Activated CD8-positive, alpha-beta T cell treated with anti-CD3 and anti-CD28 coated beads for 36 hours (primary cell): ENCODE measurements at places on chromosomes 4 and X. TPM values are rescaled to one million over a fixed set of nuclear protein-coding genes. Genes with fewer than 3 reads are reported as not detected.

DNA sequence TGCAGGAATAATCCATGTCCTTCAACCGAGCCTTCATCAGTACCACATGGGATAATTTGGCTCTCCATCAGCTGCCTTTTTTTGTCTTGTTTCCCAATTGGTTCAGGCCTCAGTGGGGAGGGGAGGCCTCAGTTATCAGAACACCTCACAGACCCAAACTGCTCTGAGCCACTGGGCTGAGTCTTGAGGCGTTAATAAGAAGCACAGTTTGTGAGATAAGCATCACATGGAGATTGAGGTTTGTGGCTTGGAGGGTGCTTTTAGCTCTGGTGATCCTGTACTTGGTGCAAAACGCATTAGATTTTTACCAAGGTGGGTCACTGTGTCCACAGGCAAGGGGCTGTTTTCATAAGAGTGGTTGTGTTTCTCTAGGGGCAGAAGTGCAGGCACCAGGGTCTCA lies 82.8 kb upstream of the HPF1 start:
- DNase-seq: no peak
- H3K27me3 ChIP-seq: no peaks in the 10 kb centered on the region
- H3K27ac ChIP-seq: no peak overlapping the region
- no peaks in the 10 kb centered on the region for H3K36me3 ChIP-seq
- no peaks in the 10 kb centered on the region for H3K4me1 ChIP-seq
- no peak overlapping the region for H3K4me3 ChIP-seq

GRCh38 chr4:84954982-84955567 lies 11.4 kb downstream of the WDFY3 start:
- H3K4me3 ChIP-seq: no peak overlapping the region
- H3K27me3 ChIP-seq: no peaks in the 10 kb centered on the region
- H3K4me1 ChIP-seq: no peaks in the 10 kb centered on the region
- no peaks in the 10 kb centered on the region for H3K36me3 ChIP-seq
- H3K27ac ChIP-seq: no peak overlapping the region

- H3K36me3 ChIP-seq: peaks cover 5% of the 10 kb centered on the region
- H3K27ac ChIP-seq: no peak overlapping the region
- H3K4me1 ChIP-seq: no peaks in the 10 kb centered on the region
- no peak for DNase-seq
These were observed 279.9 kb downstream of the PPP3CA start for GRCh38 chr4:101067383-101067782.

GRCh38 chr4:26162101-26162500 lies 158.7 kb upstream of the RBPJ start:
- H3K27me3 ChIP-seq: no peaks in the 10 kb centered on the region
- H3K36me3 ChIP-seq: peaks cover 4% of the 10 kb centered on the region
- peaks cover 22% of the 10 kb centered on the region for H3K4me1 ChIP-seq
- H3K4me3 ChIP-seq: no peak overlapping the region
- no peak for DNase-seq
- H3K27ac ChIP-seq: no peak overlapping the region

- H3K36me3 ChIP-seq: peaks cover 12% of the 10 kb centered on the region
- H3K4me3 ChIP-seq: no peak overlapping the region
- H3K27ac ChIP-seq: no peak overlapping the region
- DNase-seq: no peak
- H3K4me1 ChIP-seq: peaks cover 28% of the 10 kb centered on the region
These were observed 220.0 kb downstream of the PPP3CA start for GRCh38 chr4:101127176-101127790.

GRCh38 chr4:69030326-69030725 lies 65.9 kb upstream of the UGT2B7 start:
- no peak for DNase-seq
- H3K4me1 ChIP-seq: no peaks in the 10 kb centered on the region
- H3K27ac ChIP-seq: no peak overlapping the region
- H3K4me3 ChIP-seq: no peak overlapping the region

- no peak overlapping the region for H3K4me3 ChIP-seq
- DNase-seq: no peak
- no peak overlapping the region for H3K27ac ChIP-seq
- peaks cover 27% of the 10 kb centered on the region for H3K4me1 ChIP-seq
These were observed 3.1 kb downstream of the MANBA start for GRCh38 chr4:102757681-102758080.

DNA sequence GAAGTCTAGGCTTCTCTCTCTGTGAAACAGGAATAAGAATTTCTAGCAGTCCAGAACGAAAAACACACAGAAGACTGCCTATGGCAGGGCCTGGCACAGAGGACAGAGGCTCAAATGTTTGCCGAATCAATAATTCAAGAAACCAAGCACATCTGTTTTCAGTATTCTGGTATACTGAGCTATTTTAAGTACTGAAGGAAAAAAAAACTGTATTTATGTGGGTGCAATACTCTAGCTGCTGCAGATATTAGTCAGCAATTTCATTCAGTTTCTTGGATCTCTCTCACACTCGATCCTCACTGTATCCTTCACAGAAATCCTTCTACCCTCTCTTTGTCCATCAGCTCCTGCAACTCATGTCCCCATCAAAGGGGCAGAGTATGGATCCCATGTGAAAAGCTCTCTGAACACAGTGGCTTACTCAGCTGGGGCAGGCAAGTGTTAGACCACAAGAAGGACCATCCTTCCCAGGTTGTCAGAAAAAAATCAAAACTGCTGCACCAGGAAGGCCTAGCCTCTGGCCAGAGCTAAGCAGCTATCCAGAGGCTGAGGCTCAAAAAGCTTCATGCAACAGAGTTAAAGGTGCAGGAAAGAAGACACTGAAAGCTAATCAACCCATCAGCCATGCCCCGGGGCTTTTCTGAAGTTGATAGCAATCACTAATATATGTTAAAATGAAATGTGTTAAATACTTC lies 9.1 kb upstream of the USO1 start:
- H3K4me1 ChIP-seq: peaks cover 10% of the 10 kb centered on the region
- peaks cover 2% of the 10 kb centered on the region for H3K36me3 ChIP-seq
- H3K27me3 ChIP-seq: no peaks in the 10 kb centered on the region
- H3K4me3 ChIP-seq: no peak overlapping the region

- no peak for DNase-seq
- H3K36me3 ChIP-seq: peaks cover 24% of the 10 kb centered on the region
- no peak overlapping the region for H3K27ac ChIP-seq
These were observed 62.8 kb downstream of the FGF16 start for GRCh38 chrX:77510007-77510406.

DNA sequence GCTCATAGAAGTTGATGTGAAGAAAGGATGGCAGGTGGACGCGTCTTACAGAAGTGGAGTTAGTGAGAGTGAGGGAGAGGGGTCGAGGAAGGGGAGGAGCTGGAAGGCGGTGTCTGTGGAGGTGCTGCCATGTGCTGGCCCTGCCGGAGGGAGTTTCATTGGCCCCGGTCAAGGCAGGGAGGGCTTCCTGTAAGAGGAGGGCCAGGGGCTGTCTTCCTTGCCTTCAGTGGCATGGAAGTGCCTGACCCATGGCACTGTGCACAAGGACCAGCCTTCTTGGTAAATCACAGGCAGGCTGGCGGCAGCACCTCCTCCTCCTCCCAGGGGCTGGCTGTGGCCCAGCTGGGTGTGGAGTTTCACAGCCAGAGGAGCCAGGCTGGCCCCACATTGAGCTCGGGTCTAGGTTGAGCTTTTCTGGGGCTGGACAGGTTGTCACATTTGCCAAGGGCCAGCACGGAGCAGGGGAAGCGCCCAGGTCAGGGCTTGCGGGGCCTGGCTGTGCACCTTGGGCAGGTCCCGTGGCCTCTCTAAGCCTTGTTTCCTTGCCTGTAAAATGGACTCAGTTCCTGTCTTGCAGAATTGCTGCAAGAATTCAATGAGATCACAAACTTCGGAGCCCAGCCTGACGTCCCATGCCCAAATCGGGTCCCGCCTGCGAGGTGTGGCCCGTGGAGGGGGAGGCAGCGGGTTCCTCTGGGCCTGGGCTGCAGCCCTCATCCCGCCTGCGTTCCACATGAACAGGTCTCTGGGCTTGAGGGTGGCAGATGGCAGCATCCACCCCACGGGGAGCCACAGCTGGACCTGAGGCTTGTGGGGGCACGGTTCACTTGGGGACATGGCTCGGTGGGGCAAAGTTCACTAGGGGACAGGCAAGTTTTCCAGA lies 7.0 kb downstream of the HTRA3 start:
- no peak overlapping the region for H3K27ac ChIP-seq
- H3K36me3 ChIP-seq: no peaks in the 10 kb centered on the region
- H3K4me1 ChIP-seq: no peaks in the 10 kb centered on the region
- H3K4me3 ChIP-seq: no peak overlapping the region
- no peak for DNase-seq

GRCh38 chrX:41912923-41913322 lies 10.4 kb downstream of the CASK start:
- DNase-seq: no peak
- no peak overlapping the region for H3K27ac ChIP-seq
- H3K4me1 ChIP-seq: peaks cover 63% of the 10 kb centered on the region

DNA sequence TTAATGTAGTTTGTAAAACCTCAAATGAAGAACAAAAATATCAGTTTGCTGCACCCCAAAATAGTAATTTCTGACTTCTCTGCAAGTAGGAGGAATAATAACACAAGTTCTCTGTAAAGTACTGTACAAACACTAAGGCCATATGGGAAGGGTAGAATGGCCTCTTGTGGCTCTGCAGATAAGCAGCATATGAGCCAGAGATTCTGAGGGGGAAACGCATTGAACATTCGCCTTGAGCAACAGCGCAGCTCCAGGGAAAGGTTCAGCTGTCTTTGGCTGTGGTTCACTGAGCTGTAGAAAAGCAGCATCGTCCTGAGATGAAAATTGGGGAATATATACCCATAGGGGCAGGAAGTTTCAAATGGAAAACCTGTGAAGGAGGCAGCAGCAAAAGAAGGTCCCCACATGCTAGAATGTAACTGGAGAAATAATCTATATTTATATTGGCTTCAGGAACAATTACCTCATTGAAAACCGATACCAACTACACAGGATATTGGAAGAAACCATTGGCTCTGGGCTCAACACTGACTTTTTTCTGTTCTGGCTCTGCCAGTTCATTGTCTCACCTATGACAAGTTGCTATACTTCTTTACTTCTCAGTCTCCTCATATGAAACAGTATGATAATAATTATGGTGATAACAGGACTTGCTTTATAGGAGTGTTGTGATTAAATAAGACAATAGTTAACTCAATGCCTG lies 357.6 kb upstream of the CPEB2 start:
- peaks cover 2% of the 10 kb centered on the region for H3K27me3 ChIP-seq
- no peaks in the 10 kb centered on the region for H3K36me3 ChIP-seq
- no peak overlapping the region for H3K4me3 ChIP-seq
- no peaks in the 10 kb centered on the region for H3K4me1 ChIP-seq

DNA sequence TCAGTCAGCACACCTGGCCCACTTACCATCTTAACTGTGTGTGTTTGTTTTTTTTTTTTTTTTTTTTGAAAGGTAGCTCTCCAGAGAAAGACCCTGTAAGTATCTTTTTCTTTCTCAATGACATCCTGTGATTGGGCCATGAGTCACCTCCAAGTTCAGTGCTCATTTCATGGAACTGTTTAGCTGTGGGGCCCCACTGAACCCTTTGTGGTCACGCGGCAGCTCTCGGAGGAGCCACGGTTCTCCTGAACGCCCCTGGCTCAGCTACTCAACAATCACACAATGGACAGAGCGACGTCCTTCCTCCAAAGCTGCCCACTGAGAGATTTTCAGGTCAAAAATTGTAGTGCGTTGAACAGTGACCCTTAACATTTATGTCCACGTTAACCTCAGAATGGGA lies 14.2 kb upstream of the IL3RA start:
- H3K27me3 ChIP-seq: peaks cover 15% of the 10 kb centered on the region
- H3K36me3 ChIP-seq: no peaks in the 10 kb centered on the region
- peaks cover 11% of the 10 kb centered on the region for H3K4me1 ChIP-seq
- H3K27ac ChIP-seq: no peak overlapping the region

- H3K4me3 ChIP-seq: peak overlapping the region; percentile 85
- peak overlapping the region; percentile 97 for H3K27ac ChIP-seq
- H3K36me3 ChIP-seq: peaks cover 9% of the 10 kb centered on the region
- H3K27me3 ChIP-seq: no peaks in the 10 kb centered on the region
These were observed 74.8 kb upstream of the BCOR start for GRCh38 chrX:40172401-40173142.

DNA sequence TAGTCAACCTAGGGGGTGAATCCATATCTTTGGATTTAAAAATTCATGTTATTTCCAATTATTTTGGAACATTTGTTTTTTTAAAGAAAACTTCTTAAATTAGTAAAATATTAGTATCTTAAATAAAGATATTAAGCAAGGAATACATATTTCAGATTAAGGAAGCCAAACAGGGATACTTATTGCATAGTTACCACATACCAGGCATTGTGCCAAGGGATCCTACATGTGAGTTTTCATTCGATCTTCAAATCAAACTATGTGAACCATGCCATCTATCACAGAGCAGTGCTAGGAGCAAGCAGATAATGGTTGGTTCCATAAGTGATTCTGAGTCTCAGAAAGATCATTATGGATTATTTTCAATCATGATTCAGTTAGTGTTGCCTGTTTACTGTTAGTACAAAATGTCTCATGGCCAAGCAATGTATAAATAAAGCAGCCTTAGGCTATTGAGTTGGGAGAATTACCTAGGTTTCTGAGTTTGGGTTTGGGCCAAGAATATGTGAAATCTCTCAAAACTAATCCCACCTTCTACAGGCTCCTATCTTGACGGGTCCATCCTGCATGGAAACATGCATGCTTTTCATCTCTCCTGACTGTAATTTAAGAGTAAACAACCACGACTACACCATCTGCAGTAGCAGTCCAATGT lies 176.7 kb downstream of the NPFFR2 start:
- DNase-seq: no peak
- H3K4me1 ChIP-seq: no peaks in the 10 kb centered on the region
- no peaks in the 10 kb centered on the region for H3K36me3 ChIP-seq
- no peaks in the 10 kb centered on the region for H3K27me3 ChIP-seq

- no peaks in the 10 kb centered on the region for H3K27me3 ChIP-seq
- no peak for DNase-seq
- H3K36me3 ChIP-seq: no peaks in the 10 kb centered on the region
- no peak overlapping the region for H3K27ac ChIP-seq
- no peaks in the 10 kb centered on the region for H3K4me1 ChIP-seq
- H3K4me3 ChIP-seq: no peak overlapping the region
These were observed 431.2 kb downstream of the KCTD8 start for GRCh38 chr4:44017422-44017739.

DNA sequence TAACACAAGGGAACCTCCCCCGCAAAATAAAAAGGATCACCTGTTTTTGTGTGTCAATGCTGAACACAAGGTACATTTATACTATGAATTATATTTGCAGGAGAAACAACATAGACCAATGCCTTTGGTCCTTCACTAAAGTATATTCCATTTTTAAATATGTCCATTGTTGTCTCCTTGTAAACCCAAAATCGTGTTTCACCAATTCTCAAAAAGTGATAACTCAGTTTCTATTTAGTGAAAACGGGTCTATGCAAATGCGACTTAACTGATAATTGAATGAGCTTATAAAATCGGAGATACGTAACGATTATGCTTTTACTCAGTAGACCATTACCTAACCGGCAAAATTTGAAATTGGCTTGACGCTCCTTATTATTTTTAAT lies 2.1 kb downstream of the BRWD3 start:
- peak overlapping the region; percentile 95 for H3K27ac ChIP-seq
- DNase-seq: no peak
- no peaks in the 10 kb centered on the region for H3K27me3 ChIP-seq
- H3K4me3 ChIP-seq: peak overlapping the region; percentile 88
- H3K36me3 ChIP-seq: peaks cover 8% of the 10 kb centered on the region
- peaks cover 28% of the 10 kb centered on the region for H3K4me1 ChIP-seq

The PCDH10 gene
- not detected for total RNA-seq

The ERAS gene
- not detected for total RNA-seq

The TMEM271 gene
- total RNA-seq: not detected

The ODAPH gene
- not detected for total RNA-seq

The PCSK1N gene
- total RNA-seq: 1.4 TPM

The CNOT6L gene
- total RNA-seq: 109 TPM

The TIGD2 gene
- 2.0 TPM for total RNA-seq

The PDE5A gene
- total RNA-seq: 0.22 TPM
